ENCODE measurements at places on chromosomes 4 and X.

- DNase-seq = no peak
Observed at GRCh38 chr4:124947622-124948265, 235.2 kb upstream of the ANKRD50 start.

- DNase-seq = no peak
Observed at GRCh38 chr4:55859711-55860110, 6.3 kb downstream of the EXOC1 start.

- no peak for DNase-seq
Observed at GRCh38 chr4:1368421-1369090, 21.5 kb downstream of the UVSSA start.

GRCh38 chrX:57379296-57379695 lies 92.8 kb downstream of the FAAH2 start:
- DNase-seq = no peak

DNA sequence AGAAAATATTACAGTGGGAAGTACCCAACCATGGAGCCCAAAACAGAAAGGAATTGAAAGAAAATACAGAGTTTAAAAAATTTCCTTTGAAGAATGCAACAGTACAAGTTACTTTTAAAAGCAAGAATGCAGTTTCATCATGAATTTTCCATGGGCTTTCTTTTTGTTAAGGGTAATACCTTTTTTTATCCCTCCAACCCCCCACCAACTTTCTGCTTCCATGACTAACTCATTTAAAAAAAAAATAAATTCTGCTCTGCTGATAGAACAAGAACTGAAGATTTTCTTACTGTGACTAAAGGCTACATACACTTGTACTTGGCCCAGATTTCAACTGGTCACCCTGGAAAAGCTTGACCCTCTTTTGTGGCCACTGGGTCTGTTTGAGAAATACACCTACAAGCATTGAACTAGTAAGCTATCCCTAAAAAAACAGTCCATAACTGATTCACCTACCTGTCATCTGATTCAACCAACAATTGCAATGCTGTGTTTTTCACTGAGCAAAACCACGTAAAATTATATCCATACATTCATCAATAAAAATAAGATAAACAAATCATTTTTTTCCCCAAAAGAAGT lies 214.2 kb downstream of the NSUN7 start:
- DNase-seq = no peak

DNA sequence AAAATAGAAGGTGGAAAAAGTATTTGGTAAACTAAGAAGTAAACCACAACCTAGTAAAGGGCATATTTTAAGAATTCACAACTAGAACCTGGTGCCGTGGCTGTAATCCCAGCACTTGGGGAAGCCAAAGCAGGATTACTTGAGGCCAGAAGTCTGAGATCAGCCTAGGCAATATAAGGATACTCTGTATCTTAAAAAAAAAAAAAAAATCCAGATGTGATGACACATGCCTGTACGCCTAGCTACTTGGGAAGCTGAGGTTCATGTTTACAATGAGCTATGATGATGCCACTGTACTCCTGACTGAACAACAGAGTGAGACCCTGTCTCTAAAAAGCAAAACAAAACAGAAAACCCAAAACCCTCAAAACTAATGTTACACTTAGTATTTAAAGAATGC lies 294.9 kb upstream of the ZCCHC13 start:
- no peak for DNase-seq

Data from COR-L47 (cell line).